ENCODE measurements at places on chromosomes 13 and 19.

DNA sequence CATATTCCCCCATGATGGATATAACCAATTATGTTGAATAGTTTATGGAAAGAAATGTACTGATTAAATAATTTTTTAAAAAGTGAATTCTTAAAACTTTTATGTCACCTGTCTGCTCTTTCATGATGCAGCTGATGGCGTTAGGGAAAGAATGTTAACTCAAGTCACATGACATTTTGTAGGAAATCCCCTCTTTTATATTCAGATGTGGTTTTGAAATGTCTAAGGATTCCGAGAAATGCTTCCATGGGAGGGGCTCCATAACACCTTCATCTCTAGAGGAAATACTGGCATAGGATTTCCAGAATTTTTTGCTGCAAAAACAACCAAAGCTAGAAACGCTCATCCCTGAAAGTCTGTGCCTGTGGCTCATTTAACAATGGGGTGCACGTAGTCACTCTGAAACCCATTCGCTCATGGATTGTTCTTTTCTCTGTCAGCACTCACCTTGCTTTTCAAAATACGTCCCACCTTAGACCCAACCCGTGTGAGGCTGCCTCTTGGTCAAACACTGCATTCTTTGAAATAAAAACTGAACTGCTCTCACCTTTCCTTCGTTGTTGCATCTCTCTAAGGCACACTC, 288.9 kb downstream of the SHISA2 start:
- DNase-seq, result no peak

GRCh38 chr13:25046985-25047511, 48.9 kb upstream of the PABPC3 start:
- no peak for DNase-seq

DNA sequence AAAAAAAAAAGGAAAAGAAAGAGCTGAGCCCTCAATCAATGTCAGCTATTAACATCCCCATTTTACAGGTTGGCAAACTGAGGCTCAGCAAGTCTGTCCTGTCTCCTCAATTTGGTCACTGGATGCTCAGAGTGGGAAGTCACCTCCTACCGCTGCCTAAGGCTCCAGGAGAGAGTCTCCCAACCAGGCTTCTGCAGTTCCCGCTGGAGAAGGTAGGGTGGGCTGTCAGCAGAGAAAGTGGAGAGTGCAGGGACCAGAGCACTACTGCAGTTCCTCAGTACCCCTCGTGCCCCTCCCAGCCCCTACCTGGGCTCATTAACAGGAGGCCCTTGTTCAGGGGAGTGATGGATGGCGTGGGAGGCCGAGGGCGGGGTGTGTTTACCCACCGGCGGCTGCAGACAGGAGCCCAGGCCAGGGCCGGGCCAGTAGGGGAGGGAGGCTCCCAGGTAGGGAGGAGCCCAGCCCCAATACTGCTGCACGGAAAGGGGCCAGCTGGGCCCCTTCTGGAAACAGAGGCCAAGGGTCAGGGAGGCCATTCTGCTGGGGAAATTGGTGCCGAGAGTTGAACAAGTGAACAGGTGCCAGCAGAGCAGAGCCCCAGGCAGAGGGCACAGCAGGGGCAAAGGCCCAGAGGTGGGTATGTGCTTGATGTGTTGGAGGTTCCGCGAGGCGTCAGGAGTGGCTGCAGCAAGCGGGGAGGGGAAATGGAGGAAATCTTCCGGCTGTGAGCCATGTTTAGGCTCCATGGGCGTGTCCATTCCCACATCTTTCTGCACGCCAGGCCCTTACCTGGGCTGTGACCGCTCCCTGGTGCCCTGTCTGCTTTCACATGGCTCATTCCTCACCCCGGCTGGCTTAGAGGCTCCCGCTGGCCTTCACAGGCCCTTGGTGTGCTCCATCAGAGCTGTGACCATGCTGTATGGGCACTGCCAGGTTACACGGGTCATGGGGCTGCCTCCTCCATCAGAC, 7.6 kb upstream of the COMP start:
- no peak for DNase-seq

DNA sequence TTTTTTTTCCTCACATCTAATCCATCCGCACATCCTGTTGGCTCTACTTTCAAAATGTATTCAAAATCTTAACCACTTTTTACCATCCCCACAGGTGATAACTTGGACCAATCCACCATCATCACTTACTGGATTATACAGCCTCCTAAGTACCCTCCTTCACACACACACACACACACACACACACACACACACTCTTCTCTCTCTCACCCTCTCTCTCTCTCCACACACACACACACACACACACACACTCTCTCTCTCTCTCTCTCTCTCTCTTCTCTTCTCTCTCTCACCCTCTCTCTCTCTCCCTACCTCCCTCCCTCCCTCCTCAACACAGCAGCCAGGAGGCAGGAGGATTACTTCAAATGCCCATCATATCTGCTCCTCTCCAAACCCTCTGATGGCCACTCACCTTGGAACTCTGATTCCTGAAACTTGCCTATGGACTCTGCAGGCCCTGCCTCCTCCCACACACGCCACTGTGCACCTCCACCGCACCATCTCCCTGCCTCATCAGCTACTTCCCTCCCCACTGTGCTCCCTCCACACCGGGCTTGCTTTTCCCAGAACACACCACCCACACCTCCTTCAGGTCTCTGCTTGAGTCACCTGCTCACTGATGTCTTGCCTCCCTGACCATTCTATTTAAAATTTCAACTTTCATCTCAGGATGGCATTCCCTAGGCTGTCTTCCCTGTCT, 39.7 kb downstream of the RCBTB2 start:
- no peak for DNase-seq

- DNase-seq, result no peak
These were observed 32.1 kb upstream of the DCLK1 start for GRCh38 chr13:36163286-36163685.

DNA sequence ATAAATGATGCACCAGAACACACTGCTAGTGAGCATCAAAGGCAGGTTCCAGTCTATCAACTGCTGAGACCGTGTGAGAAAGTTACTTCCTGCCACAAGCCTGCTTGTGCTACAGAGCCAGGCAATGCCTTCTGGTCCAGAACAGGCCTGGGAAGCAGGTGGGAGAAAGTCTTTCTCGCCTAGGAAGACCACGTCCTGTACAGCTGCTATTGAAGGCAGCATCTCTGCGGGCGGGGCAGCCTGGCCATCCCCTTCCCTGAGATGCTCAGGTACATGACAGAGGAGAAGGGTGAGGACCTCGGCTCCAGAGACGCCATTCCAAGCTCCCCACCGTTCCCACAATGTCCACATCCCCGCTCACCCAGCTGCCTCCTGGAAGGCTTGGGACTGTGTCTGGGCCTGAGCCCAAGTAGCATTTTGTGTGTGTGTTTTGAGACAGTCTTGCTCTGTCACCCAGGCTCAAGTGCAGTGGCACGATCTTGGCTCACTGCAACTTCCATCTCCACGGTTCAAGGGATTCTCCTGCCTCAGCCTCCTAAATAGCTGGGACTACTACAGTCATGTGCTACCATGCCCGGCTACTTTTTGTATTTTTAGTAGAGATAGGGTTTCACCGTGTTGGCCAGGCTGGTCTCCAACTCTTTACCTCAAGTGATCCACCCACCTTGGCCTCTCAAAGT, 3.4 kb downstream of the RFX1 start:
- DNase-seq, result no peak
